ENCODE measurements at places on chromosomes 7 and 10.

DNA sequence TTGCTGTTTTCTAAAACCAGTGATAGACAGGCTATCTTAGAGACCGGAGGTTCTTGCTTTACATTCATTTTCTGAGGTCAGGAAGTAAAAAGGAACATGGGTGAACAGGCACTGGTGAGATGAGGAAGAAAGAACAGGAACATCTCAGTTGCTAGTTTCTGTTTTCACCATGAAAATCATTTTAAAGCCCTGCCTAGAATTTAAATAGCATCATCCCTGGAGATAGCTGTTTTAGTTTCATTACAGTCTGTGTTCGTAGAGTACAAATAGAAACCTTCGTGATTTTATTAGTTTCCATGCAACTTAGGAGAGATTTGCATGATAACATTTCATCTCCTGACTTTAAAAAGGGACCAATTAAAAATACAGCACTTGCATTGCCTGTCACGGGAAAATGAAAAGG lies 14.7 kb downstream of the KCNMA1 start:
- no peak for DNase-seq

DNA sequence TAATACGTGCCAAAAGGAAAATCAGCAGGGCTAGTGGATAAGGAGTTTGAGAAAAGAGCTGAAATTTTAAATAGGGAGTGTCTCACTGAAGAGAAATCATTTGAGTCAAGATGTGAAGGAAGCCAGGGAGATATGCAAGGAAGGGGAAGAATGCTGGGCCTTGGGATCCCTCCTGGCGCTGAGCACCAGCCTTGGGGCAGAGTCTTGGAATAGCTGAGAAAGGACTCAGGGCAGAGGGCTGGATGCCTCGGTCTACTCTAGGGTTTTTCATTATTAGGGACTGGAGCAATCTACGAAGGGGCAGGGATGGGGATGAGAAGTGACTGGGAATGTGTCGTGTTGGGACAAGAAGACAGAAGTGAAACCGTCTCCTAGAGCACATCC lies 484 bp downstream of the ZWINT start:
- DNase-seq, result no peak

DNA sequence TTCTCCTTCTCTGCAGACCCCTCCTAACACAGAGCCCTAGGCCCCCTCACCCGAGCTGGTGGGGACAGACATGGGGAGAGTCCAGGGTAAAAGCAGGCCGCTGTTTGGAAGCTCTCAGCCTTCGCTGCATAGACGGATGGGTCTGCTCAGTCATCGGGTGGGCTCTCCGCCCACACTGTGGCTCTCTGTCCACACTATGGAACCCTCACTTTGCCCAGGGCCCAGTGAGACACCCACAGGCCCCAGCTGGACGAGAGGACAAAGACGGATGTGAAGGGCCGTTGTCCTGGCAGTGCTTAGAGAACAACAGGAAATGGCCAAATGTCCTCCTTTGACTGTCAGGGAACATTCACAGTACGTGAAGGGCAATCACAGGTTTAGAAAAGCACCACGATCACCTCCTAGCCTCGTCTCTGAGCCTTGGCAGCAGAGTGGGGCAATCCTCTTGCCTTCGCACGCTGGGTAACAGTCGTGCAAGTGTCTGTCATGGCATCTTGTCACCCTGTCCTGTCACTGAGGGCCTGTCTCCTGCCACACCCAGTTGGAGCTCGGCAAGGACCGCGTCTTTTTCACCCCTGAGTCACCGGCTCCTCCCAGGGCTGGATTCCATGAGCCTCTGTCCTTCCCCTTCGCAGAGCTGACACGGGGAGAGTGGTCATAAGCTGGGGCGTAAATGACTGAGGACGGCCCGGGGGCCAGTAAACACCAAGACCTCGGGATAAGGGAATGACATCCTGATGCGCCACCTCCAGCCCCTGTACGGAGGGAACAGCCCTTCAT lies 80.6 kb downstream of the PRKAG2 start:
- DNase-seq, result no peak

- DNase-seq, result no peak
Observed at GRCh38 chr7:35792873-35793489, 7.9 kb upstream of the SEPTIN7 start.

DNA sequence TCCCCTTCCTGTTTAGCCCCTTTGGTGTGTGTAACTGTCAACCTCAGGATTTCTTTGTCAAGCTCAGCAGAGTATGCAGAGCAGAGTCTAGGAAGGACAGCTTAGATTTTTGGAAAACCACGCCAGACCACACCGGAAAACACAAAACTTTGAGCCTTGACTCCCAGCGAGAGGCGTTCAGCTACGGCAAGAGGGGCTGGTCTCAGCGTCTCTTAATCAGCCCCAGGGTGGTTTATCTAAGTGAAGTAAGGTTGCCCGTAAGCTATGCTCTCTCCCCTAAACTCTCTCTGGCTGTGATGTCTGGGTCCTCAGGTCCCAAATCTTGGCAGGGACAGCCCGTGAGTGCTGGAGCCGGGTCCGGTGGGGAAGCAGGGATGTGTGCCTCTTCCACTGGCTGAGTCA lies 230.9 kb downstream of the KLF6 start:
- no peak for DNase-seq

DNA sequence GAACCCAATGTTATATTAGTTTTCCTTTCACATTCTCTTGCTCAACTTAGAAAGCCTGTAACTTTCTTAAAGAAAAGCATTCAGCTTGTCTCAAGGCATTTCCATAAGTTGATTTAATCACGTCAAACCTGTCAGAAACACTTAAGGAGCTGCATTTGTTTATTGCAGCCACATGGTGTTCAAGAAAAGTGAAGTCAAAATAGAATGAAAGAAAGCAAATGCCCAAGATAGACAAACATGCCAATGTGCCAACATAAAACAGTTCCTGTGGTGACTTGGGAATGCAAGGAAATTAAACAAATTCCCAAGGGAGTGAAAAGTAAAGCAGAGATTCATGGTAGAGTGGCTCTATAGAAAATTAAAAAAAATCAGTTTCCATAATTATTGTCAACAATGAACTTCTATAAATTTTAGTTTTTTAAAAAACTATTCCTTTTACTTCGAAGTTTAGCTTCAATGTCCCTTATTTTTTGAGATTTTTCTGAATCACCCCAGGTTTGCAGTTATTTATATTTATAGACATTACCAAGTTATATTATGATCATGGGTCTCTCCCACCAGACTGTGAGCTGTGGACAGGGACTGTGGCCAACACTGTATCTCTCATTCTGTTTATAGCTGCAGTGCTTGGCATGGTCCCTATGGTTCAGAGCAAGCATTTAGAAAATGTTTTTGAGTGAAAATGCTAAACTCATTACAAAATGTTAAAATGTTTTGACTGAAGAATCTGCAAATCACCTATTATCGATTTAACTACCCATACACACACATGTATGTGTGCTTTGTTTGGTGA lies 887.4 kb downstream of the REEP3 start:
- no peak for DNase-seq

DNA sequence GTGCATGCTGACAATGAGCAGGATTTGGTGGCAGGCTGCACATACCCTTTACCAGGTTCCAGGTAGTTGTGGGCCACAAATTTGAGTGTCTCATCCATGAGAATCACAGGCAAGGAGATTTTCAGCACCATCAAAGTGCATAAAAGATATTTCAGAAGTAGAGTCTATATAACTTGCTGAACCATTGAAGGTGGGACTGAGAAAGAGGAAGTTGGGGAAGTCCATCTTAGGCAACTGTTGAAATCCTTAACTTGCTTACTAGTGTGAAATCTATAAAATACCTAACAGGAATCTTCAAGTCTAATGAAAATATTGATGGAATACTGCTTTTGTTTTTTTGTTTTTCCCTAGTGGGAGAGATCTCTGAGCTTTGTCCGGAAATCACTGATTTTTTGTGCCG lies 325.1 kb upstream of the PLXDC2 start:
- DNase-seq, result no peak

DNA sequence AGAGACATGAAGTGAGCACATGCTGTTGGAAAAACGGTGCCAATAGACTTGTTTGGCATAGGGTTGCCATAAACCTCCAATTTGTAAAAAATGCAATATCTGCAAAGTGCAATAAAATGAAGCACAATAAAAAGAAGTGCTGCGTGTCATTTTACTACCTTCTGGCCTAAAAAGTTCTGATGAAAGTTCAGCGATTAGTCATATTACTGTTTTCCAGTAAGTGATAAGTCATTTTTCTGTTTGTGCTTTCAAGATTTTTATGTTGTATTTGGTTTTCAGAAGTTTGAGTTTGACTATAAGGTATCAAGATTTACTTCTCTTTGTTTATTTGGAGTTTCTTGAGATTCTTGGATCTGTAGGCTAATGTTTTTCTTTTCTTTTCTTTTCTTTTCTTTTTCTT lies 16.8 kb downstream of the AOAH start:
- no peak for DNase-seq

GRCh38 chr7:139358541-139359365 lies 941 bp upstream of the LUC7L2 start:
- no peak for DNase-seq

- DNase-seq, result no peak
Observed at GRCh38 chr10:51075873-51076229, 1.6 kb downstream of the PRKG1 start.

DNA sequence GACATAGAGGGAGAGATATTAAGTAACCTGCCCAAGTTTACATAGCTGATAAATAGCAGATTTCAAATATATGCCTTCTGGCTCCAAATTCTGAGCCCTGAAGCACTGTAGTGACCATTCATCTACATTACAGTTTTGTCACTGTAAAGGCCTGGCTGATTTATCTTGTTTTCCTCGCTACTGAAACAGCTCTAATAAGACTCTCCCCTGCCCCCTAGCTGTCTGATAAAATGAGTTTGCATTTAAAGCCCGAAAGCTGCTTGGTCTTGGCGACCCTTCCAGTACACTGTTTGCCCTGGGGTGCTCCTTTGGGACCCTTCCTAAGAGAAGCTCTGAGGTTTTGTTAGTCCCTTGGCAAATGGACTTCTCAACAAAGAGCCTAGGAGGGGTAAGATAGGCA lies 59.7 kb upstream of the RAB11FIP2 start:
- no peak for DNase-seq

DNA sequence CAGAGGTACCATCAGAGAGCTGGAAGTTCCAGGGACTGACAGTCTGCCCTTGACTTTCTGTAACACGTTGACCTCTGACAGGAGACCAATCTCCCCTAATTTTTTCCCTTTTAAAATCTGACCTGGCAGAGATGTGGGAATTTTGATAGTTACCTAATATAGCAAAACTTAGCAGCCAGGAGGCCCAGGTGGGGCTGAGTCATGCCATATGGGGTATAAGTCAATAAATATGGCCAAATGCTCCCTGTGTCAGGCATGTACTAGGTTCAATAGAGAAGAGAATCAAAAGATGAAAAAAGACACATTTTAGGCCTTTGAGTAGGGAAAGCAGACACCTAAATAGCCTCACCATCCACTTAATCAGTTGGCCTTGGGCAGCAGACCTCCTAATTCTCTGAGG lies 6.1 kb upstream of the GRK5 start:
- DNase-seq, result no peak

DNA sequence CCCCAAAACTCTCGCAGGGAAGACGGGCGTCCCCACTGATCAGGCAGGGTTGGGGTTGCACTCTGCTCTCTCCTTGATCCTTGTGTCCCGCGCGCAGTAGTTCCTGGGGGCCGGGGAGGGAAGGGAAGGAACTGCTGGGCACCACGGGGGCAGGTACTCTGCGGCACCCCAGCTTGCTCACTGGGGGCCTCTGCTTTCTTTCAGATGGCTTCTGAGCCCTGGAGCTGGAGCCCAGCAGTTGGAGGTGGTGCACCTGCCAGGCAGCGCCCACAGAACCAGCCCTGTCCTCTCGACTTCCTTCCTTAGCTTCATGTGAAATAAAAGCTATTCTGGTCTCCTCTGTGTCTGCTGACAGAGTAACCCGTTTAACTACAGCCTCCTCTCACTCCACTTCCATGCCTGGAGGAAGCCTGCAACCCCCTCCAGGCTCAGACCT lies 12.2 kb downstream of the PLAC9 start:
- DNase-seq, result peak; percentile 18
